Urinary bladder (tissue), 4 donors: ENCODE measurements at places on chromosomes 7 and 10. TPM values are rescaled to one million over a fixed set of nuclear protein-coding genes. Genes with fewer than 3 reads are reported as not detected.

SPDYE6 gene
- not detected for total RNA-seq

DNA sequence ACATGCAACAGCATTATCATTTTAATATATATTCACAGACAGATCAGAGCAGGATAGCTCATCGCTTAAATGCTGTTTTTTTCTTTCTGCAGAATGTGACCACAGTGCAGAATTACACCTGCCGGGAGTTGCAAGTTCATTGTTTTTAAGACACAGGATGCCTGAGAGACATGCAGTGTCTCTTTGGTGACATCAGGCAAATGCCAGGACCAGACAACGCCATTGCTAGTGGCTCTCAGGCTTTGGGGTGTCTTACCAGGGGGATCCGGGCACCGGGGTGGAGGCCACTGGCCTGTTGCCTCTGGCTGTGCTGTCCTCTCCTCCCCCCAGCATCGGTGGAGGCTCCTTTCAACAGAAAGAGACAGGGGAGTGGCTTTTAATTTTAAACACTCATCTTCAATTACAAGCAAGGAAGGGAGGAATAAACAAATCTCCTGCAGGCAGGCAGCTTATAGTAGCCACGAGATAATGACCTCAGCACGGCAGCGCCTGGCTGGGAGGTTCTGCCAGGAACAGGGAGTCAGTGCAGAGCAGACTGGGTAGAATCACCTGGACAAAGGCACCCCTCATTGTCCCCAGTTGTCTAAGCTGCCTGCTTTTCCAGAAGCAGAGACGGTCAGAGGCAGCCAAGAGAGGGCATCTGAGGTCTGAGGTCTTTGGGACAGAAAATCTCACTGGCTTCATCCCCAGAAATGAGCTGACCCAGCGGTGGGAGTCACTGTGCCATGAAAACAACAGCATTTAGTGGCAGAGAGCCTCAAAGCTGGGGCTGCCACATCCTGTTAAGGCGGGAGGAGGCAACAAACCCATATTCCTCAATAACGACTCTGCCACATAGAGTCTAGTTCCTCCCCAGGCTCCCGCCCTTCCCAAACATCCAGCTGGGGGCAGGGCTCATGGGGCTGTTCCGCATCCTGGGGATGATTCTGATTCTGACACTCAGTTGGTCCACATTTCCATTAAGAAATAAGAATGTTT is 148.4 kb downstream of the TCERG1L start:
- DNase-seq = no peak

LRIT1 gene
- not detected for total RNA-seq

PRF1 gene
- 0.90 TPM for total RNA-seq

TFEC gene
- 8.2 TPM for total RNA-seq

- DNase-seq = no peak
Measured at GRCh38 chr7:2668401-2668800, 19.6 kb upstream of the AMZ1 start.

DNA sequence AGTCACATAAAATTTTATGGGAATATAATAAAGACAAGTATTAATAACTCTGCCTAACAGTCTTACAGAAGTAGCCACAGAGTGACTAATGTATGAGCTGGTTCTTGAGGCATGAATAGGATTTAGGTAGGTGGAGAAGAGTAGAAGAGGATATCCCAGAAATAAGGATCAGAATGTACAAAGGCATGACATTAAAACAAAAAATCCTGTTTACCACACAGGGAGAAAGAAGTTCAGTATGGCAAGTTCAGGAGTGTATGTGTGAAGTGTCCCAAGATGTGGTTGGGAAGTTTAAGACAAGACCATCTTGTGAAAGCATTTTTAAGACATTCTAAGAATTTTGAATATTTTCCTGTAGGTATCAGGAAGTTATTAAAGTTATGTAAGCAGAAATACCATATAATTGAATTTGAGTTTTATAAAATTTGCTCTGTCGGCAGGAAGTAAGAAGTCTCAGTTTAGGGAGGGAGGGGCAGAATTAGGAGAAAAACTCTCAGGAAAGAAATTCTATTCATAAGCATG is 64.7 kb upstream of the CAV2 start:
- no peak for DNase-seq

STX1A gene
- 9.0 TPM for total RNA-seq

RBP3 gene
- total RNA-seq = not detected

DNA sequence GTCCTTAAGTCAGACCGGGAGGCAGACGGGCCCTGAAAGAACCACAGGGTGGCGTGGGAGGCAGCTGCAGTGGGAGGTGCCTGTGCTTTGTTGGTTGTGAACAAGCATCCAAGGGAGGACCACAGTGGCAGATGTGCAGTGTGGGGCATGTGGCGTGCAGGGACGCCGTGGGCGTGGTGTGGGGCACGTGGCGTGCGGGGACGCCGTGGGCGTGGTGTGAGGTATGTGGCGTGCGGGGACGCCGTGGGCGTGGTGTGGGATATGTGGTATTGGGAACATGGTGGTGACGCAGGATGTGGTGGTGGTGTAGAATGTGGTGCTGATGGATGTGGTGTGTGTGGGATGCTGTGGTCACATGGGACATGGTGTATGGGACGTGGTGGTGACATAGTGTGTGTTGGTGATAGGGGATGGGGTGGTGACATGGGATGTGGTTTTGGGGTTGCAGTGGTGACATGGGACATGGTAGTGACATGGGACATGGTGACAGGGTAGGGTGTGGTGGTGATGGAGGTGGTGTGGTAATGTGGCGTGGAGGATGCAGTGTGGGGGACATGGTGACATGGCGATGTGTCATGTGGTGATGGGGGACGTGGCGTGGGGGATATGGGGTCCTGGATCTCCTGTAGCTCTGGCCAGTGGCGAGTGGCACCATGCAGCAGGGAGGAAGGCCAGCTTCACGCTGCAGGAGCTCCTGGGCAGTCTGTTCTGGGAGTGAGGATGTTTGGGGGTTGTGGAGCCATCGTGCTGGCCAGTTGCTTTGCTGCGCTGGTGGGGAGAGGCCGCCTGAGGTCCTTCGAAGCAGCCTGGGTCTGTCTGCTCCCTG is 78.8 kb downstream of the INPP5A start:
- no peak for DNase-seq

- no peak for DNase-seq
Measured at GRCh38 chr7:79982141-79982770, 152.4 kb upstream of the GNAI1 start.

SSC4D gene
- total RNA-seq = 0.37 TPM

DNA sequence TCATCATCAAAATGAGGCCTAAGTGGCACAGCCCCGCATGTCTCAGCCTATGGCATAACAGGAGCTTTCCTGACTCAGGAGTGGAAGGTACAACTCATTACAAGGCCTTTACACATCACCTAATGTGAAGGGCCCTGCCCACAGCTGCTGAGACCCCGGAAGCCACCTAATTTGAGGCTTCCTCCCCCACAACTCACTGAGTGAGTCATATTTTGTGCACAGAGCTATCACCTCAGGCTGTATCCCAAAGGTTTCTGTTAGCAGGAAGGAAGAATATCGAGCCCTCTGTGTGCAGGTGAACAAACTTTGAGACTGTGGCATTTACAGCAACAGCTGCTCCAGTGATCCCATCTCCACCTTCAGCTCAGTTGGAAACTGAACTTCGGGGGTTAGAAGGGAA is 20.6 kb downstream of the HTR5A start:
- no peak for DNase-seq

- no peak for DNase-seq
Measured at GRCh38 chr7:27361522-27361921, 118.9 kb downstream of the EVX1 start.

DNA sequence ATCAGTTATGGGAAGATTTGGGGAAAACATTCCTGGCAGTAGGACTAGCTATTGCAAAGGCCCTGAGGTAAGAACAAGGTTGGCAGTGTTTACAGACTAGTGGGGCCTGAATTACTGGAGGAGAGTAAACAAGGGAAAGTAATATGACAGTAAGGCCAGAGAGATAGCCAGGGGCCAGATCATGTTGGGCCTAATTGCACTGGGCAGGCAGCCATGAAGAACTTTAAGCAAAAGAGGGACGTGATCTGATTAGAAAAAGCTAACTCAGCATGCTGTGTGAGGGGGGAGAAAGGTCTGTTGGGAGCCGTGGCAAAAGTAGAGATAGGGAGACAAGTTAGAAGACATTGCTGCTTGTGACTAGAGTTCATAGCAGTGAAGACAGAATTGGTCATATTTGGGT is 9.2 kb downstream of the NUP42 start:
- DNase-seq = no peak

DNA sequence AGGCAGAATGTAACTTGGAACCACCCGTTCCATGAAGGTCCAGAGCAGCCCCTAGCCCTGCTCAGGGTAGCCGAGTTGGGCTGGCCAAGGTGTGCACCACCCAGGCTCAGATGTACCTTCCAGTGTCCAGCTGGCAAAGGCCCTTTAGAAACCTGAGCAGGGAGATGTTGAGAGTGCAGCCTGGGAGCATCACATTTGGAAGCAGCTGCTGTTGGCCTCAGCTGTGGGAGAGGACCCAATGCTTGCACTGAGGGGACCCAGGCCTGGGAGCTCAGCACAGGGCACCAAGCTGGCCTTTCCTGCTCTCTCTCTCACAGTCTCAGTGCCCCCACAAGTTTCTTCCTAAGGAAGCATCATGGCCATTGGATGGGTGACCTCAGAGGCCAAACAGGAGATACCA is 33.5 kb downstream of the ANXA8 start:
- DNase-seq = no peak
